C1 segment of cervical spinal cord (tissue), 14 donors: ENCODE measurements at places on chromosomes 3 and 15.

- no peak for DNase-seq
Observed at GRCh38 chr3:119257654-119258410, 17.2 kb upstream of the B4GALT4 start.

- no peak for DNase-seq
Observed at GRCh38 chr3:126550488-126551051, 8.2 kb downstream of the C3orf22 start.

- DNase-seq: no peak
Observed at GRCh38 chr15:39396979-39397615, 183.8 kb upstream of the THBS1 start.

GRCh38 chr3:138377804-138378203 is 29.4 kb downstream of the MRAS start:
- no peak for DNase-seq

DNA sequence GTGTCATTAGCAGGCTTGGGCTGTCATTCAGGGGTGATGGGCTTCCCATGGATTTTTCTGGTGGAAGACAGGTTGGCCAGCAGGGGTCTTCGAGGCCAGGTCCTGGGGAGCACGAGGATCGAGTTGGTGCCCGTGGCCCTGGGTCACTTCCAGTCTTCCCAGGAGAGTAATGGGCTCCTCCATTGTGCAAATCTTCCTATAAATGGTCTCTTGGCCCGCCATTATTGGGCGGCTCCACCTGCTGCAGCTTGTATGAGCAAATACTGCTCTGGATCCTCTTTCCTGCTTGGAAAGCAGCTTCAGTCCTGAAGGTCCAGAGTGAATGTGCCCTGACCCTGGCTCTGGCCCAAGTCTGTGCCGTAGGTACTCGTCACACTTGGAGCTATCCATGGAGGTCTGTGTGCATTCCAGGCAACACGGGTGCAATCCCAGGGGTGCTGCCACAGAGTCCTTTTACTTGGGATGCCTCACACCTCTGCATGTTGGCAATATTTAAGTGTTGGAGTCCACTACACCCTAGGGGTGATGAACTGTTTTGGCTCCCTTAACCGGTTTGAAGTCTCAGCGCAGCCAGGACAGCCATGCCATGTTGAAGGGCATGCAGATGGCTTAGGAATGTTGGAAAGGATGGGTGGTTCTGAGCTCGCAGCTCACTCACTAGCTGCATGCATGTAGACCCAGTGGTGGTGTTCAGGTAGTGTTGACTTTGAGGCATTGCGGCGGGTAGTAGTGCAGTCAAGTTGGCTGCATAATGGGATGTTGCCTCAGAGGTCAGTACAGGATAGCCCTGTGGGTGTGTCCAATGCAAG is 97.6 kb downstream of the SNRPN start:
- DNase-seq: no peak

DNA sequence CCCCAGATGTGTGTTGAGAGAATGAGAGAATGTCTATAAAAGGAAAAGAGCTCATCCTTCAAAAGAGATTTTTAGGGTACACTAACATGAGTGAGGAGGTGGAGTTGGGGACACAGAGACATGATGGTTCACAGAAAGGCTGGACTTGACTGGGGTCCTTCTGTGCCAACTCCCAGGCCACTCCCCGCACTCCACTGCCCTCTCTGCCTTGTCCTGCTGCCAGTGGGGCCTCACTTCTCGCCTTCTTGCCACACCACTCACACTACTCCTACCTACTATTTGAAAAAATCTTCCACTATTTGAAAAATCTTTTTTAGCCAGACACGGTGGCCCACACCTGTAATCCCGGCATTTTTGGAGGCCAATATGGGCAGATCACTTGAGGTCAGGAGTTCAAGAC is 298.1 kb downstream of the EPHB1 start:
- no peak for DNase-seq

GRCh38 chr15:56886363-56886931 is 32.0 kb upstream of the TCF12 start:
- no peak for DNase-seq

DNA sequence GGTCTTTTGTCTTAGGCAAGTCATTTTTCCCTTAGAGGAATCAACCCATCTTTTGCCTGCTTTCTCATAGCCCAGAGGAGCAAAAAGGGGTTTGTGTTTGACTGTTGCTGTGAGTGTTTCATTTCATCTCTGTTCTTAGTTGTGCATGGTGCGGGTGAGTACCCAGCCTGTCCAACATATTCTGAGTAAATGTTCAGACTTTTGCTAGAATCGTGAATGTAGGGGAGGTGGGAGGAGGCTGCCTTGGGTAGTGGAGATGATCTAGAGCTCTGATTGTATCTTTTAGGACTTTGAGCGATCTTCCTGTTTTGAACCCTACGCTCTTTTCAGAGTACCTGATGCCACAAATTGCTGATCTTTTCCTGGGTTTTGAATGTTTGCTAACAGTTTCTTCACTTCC is 123.1 kb downstream of the ZNF609 start:
- no peak for DNase-seq

DNA sequence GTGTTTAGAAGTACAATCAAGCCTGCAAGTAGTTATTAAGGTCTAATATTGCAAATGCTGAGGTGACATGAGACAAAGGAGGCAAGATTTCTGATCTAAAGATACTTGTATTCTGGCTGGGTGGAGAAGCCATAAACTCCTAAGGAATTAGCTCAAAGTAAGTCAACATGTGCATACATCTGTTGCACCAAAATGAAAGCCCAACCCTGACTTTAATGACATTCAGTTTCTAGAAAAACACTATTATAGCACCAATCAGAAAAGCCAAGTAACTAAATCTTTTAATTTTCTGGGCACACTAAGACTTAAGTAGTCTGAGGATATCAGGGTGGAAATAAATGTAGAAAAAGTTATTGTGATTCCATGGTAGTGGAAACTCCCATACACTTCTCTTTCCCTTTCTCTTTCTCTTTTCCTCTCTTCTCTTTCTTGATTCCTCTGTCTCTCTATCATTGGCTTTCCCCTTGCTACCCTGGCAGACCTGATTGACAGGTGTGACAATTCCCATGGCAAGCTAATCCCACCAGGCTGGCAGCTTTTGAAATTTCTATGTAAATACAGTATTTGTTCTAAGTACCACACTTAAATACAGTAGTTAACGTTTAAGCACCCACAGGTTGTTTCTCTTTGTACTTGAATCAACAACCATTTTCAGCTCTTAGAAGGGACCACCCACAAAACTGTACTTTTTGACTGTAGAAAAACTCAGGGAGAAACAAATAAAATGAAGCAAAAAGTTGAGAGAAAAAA is 528.4 kb upstream of the SEMA6D start:
- DNase-seq: no peak

DNA sequence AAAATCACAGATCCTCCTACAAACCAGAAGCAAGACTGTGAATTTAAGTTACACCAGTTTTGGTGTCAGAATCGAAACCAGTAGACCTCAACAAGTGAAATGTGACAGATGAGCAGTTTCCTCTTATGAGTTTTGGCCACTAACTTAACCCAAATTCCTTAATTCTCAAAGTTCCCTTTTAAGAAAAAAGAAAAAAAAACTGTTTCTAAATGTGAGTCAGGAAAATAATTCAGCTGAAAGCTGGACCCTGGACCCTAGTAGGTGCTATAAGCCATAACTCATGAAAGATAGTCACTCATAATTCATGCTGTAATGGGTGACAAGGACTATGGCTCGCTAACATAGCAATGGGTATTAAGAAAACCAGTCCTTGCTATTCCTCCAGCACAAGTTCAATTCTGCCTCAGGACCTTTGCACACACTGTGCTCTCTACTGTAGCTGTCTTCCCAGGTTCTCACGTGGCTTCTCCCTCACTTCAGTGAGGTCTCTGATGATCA is 9.0 kb upstream of the THRB start:
- DNase-seq: no peak

DNA sequence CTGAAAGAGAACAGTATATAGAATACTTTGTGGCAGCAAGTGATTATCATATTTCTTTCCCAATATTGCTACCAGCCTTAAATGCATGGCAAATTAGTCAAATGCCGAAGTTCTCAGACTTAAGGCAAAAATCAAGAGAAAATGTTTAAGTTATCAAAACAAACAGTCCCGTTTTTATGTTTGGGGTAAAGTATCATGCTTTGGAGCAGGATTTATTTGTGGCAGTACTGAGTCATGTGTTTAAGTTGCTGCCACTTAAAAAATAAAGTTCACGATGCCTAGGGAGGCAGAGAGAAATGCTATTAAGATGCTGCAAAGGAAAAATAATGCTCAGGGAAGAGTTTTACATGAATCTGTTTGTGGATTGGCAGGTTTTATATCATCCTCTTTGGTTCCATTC is 417.4 kb upstream of the MDFIC2 start:
- no peak for DNase-seq

DNA sequence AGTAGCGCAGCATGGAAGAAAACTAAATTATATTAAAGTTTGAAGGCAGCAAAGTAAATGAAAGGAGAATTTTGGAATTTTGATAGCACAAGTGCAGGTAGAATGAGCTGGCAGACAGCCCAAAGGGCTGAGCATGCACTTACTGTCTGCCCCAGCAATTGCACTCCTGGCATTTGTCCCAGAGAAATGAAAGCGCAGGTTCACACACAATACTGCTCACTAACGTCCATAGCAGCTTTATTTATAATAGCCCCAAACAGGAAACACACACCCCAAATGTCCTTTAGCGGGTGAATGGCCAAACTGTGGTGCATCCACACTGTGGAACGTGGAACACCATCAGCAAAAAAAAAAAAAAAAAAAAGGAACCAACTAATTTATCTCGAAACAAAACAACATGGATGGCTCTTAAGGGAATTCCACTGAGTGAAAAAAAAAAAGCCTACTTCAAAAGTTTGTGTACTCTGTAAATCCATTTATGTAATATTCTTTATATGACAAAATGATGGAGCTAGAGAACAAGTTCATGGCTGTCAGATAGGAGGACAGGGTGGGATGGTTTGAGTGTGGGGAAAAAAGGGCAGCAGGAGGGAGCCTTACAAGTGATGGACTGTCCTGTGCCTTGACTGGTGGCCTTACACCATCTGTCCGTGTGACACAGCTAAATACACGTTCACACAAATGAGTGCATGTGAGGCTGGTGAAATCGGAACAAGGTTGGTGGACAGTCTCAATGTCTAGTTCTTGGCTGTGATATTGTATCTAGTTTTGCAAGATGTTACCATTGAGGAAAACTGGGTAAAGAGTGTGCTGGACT is 6.0 kb upstream of the TM2D3 start:
- DNase-seq: no peak

GRCh38 chr15:81312790-81313543 is 11.0 kb downstream of the STARD5 start:
- no peak for DNase-seq
